Fibroblast of skin of back (primary cell): ENCODE measurements at places on chromosomes 5 and 9.

DNA sequence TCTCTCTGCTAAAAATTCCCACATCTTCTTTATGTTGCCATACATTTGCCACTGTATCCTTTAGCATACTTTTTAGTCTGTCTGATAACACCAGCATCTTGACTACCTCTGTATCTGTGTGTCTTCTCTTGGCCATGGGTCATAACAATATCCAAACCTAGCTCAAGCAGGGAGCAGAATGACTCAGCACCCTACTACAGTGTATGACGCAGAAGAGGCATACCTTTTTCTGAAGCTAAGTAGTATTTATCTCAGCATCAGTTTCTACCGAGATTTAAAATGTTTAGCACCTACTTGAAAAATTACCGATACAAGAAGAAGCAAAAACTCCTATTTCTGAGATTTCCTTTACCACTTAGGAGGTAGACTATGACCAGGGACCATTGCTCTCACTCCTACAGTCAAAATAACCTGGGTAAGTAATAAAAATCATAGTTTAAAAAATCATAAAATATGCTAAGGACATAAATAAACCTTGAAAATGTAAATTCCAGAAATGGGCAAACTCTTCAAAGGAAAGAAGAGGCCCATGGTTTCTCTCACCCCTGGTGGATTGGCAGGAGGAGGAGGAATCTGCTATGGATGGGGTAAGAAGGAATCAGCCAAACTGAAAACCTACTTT lies 286.5 kb downstream of the MAST4 start:
- no peak for DNase-seq

- peak; percentile 35 for DNase-seq
These were observed 134.6 kb upstream of the ADRA1B start for GRCh38 chr5:159781626-159782157.

- no peak for DNase-seq
These were observed 83.3 kb downstream of the ZNF608 start for GRCh38 chr5:124663101-124663506.

DNA sequence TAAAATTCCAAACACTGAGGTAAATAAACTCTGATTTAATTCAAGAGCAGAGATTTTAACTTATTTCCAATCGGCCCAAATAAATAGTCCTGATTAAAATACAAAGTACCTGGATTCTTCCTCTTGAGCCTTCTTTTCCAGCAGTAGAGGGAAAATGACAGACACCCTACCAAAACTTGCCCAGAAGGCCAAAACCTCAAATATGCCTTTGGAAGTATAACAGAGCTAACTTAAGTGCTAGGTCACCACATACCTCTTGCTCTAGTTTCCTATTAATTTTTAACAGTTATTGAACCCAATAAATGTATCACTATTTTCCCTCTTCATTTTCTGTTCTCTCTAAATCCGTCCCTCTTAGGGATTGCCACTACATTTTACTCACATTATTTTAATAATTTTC lies 1.4 kb downstream of the BAAT start:
- no peak for DNase-seq

DNA sequence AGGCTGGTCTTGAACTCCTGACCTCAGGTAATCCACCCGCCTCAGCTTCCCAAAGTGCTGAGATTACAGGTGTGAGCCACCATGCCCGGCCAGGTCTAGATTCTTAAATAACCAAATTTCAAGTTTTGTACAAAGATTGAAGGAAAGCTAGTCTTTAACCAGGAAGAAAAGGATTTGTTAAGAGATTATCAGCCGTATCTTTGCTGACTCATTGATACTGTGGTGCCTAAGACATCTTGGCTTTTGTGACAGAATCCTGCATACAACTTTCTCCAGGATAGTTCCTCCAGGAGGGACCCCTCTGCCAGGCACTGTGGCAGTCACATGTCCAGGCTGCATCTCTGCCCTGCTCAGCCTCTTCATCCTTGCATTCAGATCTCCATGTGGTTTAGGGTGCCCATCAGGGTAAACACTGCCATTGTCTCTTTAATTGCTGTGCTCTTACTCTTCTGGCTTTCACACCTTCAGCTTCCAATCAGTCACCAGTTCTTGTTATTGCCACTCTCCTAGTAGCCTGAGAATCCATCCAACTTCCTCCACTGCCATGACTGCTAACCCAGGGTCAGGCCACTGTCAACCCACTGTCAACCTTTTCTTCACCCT lies 10.0 kb downstream of the MAP3K1 start:
- no peak for DNase-seq

DNA sequence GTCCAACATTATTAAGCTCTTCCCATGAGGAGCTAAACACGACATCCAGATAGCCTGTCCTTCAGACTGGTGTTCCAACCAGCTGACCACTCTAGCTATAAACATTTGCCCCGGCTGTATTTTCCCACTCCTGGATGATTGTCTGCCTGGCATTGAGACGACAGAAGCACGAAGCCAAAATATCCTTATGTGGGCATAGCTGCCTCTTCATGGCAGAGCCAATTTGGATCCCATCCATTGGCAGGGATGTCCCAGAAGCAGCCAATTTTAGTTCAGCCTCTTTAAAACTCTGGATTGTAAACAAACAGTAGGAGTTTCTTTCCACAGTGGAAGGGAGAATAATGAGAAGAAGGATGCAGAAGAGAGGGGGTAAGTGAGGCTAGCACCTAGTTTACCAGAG lies 507.6 kb downstream of the CETN3 start:
- DNase-seq, result no peak

DNA sequence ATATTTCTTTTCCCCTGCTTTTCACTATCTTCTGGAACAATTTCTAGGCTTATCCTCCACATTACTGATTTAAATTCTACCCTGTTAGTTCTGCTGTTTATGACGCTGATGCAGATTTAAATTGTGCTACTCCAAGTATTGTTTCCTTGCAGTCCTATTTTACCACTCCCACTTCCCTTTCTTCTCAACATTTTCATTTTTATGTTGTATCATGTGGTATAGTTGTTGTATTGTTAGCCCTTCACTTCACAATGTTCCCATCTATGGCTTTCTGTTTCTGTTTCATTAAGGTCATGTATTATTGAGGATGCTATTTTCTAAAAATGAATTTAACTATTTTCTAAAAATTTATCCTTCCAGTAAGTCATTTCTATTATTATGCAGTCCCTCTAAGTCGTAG lies 254.4 kb downstream of the NDUFS4 start:
- no peak for DNase-seq

DNA sequence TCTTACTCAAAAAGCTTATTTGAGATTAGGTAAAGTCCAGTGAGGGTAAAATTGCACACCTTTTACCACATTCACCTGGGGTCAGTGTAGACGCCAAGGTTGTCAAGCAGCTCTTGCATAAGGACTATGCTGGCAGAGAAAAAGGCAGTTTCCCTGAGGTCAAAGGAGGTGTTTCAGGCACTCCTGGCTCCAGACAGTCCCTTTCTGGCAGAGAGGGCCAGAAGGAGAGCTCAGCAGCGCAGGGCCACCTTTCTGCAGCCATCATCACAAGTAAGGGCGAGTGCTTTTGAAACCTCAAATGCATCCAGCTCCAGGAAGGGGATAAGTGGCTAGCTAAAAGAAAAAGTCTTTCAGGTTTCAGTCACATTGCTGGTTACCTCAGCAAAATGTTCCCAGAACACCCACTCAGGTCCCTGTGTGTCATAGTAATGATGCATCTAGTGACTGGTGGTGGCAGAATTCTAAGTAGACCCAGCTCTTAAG lies 16.7 kb upstream of the IL13 start:
- DNase-seq, result no peak

GRCh38 chr9:74309654-74310053 lies 187.5 kb upstream of the RORB start:
- no peak for DNase-seq

GRCh38 chr5:76836585-76836984 lies 13.2 kb upstream of the S100Z start:
- DNase-seq, result no peak

DNA sequence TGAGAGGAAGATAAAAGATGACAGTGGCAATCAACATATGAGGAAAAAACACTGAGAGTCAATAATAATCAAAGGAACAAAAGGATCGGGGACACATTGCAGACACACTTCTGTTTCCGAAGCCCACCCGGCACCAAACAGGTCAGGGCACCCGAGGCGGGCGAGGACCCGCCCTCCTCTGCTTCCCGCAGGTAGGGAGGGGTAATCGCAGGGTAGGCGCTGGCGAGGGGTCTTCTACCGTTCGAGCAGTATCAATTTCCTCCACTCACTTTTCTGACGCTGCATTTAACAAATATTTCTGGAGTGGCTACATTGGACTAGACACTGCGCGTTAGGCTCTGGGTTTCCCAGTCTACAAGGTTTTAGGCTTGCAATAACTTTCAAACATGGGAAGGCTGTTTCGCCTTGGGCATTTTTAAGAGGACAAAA lies 1.3 kb downstream of the TXN start:
- no peak for DNase-seq

GRCh38 chr5:107542428-107542827 lies 128.3 kb downstream of the EFNA5 start:
- DNase-seq, result peak; percentile 83

DNA sequence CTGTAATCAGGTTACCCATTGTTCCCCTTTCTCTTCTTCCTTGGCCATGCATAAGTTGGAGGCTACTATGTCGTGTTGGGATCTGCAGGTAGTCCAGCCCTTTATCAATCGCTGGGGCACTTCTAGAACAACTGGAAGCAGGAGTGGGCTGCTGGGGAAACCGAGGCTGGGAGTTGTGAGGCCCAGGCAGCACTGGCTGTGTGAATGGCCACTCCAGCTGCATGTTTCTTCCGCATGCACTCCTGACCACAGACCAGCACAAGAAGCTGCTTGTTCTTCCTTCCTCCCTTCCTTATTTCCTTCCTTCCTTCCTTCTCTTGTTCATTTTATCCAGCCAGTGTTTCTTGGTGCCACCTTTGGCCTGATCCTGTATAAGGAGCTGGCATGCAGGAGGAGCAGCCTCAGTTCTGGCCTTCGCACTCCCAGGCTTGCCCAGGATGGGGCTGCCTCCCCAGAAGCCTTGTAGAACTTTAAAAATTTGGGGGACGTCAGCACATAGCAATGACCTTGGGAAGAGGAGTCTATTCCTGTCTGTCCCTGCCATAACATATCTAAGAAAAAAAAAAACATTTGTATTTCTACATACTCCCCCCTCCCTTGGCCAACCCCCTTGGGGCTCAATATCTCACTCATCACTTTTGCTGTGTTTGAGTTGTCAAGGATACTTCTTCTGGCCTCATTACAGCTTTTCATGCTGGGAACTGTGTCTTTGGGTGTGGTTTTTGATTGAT lies 20.8 kb upstream of the CXCL14 start:
- no peak for DNase-seq

DNA sequence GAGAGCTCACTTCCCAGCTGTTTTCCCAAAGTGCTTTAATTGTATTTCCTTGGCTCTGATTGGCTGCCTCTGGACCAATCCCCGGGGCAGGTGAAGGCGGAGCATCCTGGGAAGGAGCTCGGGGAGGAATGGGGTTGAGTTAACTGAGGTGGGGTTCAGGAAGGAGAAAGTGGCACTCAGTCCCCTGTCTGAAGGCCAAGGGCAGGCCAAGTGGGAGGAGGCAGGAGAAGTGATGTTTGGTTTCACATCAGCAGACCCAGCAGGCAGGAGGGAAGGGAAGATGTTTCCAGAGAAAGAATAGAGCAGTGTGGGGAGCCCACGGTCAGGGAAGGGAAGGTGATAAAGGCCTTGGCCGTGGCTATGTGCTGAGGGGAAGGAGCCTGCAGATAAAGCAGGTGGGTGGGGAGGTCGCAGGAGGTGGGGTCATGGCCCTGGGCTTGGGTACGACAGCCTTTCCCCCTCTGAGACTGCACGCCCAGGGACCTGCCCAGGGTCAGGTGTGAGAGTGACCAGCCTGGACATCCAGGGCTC lies 3.1 kb downstream of the TSPAN17 start:
- no peak for DNase-seq

- peak; percentile 34 for DNase-seq
These were observed 1.2 kb downstream of the AK3 start for GRCh38 chr9:4739587-4740387.

DNA sequence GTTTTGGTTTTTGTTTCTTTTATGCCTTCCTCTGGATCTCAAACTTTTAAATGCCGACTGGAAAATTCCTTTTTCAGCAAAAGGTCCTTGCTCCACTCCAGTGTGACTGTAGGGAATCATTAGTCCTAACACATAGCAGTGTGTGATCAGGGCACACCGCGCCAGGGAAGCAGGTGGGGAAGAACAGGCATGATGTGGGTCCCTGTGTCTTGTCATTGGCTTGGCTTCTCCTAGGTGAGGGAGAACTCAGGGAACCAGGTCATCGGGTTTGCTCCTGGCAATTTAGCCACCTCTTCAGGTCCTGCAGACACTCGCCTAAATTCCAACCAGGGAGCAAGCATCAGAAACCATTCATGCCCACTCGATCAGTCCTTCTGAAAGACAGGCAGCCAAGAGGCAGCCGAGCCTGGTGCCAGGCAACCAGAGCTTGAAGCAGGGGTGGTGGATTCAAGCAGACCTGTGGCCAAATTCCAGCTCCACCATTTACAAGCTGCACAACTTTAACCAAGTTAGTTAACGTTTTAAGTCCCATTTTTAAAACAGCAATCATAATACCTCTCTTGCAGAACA lies 514.2 kb downstream of the BNC2 start:
- DNase-seq, result no peak

DNA sequence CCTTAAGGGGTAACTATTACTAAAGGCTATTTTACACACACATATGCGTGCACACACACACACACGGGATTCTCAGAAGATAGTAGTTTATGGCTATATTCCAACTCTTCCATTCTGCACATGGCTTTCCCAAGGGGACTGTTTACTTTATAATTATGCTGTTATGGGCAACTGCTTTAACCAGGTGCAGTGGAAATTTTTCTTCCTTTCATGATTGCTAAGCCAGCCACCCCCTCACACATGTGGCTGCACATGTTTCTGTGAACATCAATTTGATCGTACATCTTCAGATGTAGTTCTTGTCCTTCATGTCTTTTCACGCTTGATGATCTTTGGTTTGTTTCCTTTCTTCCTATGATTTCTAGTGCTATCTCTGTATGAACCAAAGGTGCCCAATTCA lies 37.0 kb downstream of the MRPS30 start:
- no peak for DNase-seq

GRCh38 chr5:105783811-105784210 lies 1886.9 kb downstream of the EFNA5 start:
- DNase-seq, result no peak

GRCh38 chr5:149584121-149584520 lies 2.8 kb downstream of the ARHGEF37 start:
- DNase-seq, result no peak

DNA sequence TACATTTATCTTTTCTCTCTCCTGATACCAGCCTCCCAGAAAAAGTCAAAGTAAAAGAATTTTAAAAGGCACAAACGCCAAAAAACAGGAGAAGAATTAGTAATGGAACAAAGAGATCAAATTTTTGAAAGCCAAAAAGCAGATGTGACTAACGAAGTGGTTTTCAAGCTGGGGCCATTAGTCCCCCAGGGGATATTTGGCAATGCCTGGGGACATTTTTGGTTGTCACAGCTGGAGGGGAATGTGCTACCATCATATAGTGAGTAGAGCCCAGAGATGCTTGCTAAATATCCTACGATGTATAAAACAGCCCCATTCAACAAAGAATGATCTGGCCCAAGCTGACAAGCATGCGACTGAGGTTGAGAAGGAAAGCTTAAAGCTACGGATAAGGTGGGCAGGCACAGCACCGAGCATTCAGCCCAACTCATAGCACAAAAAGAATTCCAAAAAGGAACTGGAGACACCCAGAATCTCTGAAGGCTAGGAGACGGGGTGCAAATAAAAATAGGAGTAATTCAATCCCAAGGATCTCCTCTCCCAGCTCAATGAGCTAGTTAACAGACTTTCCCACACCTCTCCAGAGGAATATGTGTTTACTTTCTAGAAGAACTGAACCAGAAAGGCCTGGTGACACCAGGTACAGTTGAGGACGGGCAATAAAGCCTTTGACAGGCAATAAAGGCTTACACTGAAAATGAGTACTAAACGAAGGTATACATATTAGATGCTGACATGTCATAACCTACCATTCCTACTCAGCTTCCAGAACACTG lies 269.0 kb downstream of the DENND1A start:
- peak; percentile 16 for DNase-seq
